NCI-H774 (cell line): ENCODE measurements at places on chromosomes 7 and 10.
A peak's percentile ranks its signal among the peaks of the same experiment; 100 is the strongest.

DNA sequence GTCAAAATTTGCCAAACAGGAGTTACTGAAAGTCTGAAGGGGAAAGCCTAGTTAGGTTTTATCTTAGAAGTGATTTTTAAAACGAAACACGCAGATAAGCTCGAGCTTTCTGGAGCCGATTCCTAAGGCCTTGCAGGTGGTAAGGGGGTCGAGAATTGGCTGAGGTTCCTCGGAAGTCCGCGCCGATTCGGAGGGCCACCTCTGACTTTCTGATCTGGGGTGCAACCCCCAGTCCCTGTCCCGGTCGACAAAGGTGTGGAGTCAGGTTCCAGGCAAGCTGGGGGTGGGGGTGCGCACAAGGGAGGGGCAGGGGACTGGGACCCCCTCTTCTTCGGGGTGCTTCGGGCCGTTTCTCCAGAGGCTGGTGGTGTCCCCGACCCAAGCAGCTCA, 701 bp upstream of the CUL1 start:
- DNase-seq: no peak

DNA sequence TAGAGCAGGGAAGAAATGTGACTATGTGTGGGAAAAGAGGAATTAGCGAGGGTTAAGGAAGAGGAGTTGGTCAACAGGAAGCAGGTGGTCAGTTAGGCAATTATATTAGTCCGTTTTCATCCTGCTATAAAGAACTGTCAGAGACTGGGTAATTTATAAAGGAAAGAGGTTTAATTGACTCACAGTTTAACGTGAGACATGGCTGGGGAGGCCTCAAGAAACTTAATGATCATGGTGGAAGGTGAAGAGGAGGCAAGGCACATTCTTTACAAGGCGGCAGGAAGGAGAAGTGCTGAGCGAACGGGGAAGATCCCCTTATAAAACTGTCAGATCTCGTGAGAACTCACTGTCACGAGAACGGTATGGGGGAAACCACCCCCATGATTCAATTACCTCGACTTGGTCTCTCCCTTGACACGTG, 35.0 kb downstream of the RAMP3 start:
- no peak for DNase-seq

DNA sequence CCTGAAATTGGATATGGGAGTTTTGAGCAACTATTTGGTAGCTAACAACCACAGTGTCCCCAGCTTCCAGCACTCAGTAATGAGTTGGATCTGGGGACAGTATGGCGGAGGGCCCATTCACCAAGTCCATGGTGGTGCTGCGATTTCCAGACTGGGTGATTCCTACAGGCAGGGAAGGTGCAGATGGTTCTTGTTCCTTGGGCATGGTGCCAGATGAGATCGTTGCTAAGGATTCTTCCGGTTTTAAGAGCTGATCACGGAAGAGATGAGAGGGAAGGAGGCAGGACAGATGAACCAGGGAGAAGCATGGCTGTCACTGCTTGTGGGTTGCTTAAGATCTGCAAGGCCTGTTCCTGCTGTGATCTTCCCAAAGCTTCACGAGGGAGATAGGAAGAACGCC, 380.3 kb downstream of the TCERG1L start:
- no peak for DNase-seq

- no peak for DNase-seq
Observed at GRCh38 chr7:76003351-76003750, 9.0 kb upstream of the TMEM120A start.

GRCh38 chr7:88429382-88429781, 122.7 kb upstream of the STEAP4 start:
- no peak for DNase-seq

DNA sequence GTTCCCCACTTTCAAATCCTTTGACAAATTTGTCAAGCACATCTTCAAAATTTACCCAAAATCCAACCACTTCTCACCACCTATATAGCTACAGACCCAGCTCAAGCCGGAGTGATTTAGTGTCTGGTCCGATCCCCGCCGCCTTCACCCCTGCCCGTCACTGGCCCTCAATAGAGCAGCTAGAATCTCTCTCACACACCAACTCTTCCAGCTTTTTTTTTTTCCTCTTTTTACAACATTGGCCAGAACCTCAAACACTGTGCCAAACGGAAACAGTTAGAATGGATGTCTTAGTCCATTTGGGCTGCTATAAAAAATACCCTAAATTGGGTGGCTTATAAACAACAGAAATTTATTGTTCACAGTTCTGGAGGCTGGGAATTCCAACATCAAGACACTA, 41.1 kb upstream of the TMEM72 start:
- DNase-seq: no peak

DNA sequence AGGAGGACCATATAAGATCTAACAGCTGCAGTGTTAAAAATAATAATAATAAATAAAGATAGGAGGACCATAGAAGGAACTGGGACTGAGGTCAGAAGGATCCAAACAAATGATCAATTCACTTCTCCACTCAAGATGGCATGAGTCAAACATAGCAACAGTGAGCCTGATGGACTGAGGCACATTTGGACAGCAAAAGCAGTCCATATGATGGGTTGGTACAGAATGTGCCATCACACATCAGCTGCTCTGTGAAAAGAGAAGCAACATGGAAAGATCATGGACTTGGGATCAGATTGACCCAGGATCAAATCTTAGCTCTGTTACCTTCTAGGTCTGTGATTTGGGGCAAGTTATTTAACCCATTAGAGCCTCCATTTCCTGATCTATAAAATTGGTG, 188.9 kb upstream of the KMT2E start:
- no peak for DNase-seq

GRCh38 chr7:151524331-151524730, 4.6 kb upstream of the RHEB start:
- no peak for DNase-seq

DNA sequence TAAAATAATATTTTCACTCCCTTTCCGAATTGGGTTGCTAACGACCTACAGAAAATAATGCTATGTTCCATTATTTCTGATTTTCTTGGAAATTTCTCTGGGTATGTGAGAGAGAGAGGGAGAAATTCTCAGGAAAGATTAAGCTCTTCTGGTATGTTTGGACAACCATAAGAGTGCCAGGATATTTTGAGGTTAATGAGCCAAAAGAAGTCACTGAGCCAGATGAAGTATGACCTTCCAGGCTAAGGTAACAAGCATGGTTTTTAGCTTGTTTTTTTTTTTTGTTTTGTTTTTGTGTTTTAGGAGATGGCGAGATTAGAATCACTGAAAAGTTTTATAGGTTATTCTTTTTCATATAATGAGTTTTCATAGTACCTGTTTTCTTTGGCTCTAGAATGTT, 171.0 kb upstream of the FOXP2 start:
- DNase-seq: no peak

- peak; percentile 67 for DNase-seq
Observed at GRCh38 chr10:6144406-6145165, 55.8 kb downstream of the RBM17 start.

DNA sequence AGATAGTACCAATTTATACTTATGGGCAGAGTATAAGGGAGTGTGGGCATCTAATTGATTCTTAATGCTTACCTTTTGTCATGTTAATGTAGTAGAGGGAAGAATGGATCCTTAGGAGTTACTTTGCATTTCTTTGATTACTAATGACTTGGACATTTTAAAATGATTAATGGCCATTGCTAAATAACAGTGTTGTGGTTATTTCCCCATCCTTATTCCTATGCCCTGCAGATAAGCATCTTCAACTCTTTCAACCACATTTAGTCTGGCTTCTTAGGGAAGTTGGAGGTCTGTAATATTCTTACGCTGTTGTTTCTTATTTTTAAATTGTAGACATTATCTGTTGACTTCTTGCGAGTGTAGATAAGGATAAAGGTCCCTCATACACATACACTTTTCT, 37.2 kb downstream of the KAT6B start:
- DNase-seq: no peak

DNA sequence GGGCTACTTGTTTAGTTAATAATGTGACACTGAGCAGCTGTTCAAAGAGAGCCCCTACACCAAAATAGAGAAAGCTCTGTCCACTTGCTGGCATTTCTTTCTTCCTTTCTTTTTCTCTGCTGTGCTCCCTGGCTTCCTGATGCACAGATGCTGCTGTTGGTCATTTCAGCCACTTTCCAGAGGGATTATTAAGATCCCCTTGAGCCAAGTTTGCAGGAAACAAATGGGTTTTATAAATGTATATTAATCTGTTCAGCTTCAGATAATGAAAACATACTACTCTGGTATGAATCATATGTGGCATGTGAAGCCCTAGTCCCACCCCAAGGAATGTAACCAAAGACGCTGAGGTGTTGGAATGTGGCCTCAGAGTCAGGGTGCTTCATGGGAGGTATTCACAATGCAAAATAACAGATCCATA, 638.2 kb upstream of the FZD8 start:
- DNase-seq: no peak

DNA sequence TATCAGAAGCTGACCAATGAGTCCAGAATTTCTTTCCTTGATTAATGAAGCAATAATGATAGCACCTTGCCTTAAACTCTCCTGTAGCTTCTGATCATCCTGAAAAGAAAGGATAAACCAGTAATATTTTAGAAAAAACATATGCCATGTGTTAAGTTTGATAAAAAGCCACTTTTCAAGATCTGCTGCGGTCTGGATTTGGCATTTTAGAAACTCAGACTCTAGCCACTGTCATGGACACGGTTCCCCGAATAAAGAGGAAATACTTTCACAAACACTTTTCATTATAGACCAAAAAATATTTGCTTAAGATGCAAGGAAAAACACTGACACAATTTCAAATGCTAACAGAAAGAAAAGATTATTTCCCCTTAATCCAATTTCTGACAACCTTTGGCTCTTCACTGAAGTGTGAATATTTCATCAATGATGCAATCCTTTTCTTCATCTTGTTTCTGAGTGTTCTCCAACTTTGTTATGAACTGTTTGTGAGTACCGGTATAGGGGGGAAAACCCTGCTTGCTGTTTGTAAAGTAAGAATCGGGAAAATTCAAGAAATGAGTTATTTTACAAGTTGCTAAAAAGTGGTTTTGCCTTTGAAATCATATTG, 329.5 kb downstream of the CRPPA start:
- DNase-seq: no peak
